ENCODE measurements at places on chromosomes 2 and 18.

DNA sequence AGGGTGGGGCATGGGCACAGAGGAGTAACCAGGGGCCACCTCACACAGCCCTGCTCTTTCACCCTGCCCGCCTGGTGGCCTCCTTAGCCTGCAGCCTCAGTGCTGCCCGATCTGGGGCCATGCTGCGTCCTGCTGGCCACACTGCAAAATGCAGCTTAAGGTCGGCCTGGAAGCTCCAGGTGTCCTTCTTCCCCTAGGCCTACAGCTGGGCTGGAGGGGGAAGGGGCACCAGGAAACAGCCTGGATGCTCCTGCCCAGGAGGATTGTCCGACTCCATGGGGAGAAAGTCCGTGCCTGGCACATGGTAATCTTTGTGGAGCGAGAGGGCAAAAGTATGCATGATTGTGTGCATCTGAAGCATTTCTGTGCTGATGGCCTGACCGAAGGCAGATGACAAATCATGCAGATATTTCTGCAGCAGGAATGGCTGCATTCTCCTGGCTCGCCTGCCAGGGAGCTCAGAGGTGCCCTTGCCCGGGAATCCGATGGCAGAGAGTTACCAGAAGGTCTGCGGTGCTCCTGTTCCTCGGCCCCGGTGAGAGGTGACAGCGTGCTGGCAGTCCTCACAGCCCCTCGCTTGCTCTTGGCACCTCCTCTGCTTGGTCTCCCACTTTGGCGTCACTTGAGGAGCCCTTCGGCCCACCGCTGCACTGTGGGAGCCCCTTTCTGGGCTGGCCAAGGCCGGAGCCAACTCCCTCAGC lies 12.8 kb upstream of the ALPP start:
- DNase-seq = no peak

- DNase-seq = peak; percentile 73
Observed at GRCh38 chr2:239143858-239144712, 256.7 kb downstream of the HDAC4 start.

- DNase-seq = no peak
Observed at GRCh38 chr2:30990671-30991070, 147.6 kb downstream of the GALNT14 start.

DNA sequence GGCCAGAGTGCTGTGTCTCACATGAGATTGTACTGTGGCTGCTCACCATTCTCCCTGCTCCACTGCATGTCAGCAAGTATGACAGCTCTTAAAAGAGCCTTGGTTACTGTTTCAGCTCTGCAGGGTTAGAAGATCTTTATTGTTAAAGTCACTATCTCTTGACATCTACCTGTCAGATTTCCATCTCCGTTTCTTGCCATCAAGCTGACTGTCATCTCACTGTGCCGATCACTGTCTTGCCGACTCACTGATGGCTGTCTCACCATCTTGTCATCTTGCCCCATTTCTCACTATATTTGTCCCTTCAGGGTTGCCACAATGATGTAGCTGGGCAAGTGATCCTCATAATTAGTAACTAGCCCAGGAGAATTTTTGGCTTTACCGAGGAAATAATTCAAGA lies 800.9 kb upstream of the CDH7 start:
- no peak for DNase-seq

GRCh38 chr2:207083361-207084110 lies 82.2 kb downstream of the KLF7 start:
- no peak for DNase-seq

DNA sequence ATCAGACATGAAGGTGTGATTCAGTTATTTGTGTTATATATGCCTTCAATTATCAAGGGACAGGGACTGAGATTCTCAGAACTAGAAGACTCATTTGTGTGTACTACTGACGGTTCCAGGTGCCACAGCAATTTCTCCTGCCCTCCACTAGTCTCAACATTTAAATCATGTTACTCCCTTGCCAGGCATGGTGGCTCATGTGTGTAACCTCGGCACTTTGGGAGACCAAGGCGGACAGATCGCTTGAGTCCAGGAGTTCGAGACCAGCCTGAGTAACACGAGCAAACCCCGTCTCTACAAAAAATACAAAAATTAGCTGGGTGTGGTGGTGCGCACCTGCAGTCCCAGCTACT lies 1.1 kb downstream of the CNDP2 start:
- no peak for DNase-seq

DNA sequence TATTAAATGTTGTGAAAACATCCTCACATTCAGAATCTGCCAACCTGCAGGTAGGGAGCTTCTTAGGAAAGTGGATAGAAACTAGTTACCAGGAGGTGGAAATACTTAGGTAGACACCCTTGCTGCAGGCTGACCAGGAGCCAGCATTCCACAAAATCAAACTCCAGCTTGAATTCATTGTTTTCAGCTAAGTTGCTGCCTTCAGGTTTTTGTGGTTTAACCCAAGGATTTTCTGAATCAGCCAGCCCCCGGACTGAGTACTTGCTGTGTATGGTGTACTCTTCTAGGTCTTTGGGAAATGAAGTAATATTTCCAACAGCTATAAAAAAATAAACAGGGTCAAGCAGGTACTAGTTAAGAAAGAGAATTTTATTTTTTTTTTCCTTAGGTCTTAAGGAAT lies 192.1 kb upstream of the CHST9 start:
- DNase-seq = no peak

DNA sequence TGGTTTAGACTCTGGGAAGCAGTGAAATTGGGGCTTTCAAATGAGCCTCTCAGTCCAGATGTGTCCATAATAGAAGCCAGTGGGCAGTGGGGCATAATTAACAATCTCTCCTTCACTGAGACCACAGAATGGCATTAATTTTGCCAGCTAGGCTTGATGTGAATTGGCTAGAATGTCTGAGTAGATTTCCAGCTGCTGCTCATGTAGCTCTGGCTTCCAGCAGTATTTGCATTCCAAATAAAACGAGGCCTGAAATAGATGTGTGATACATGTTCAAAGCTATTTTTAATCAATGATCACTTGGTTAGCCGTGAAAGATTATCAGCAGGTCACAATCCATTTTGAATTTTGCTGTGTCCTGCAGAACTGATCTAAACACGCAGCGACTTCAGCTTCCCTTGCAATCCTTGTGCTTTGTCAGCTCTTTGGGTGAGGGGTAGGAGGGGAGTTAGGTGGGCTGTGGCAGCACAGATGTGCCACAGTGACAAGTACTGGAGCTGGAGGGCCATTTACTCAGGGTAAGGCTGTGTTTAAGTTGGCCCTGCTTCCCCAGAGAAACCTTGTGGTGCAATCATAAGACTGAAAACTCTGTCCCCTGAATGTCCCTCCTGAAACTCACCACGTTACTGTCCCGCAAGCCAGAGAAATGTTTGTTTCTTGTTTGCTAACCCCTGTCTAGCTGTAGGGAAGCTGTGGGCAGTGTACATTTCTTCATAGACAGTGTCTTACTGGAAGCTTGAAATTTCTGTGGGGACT lies 56.9 kb upstream of the TMEM178A start:
- DNase-seq = no peak

DNA sequence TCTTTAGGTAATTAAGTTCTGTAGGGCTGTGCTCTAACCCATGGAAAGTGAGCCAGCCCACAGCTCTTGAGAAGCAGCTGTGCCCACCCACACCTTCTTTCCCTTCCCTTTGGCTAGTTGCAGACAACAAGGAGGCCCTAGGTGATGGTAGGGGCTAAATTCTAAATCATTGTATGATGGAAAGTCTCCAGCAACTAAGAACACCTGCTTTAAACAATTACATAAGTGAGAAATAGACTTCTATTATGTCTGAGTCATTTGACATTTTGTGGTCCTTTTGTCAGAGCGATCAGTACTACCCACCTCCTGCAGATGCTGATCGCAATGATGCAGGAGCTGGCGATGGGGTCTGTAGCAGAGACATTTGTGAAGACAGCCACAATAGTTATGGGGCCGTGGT lies 79.6 kb downstream of the TEX51 start:
- DNase-seq = no peak

DNA sequence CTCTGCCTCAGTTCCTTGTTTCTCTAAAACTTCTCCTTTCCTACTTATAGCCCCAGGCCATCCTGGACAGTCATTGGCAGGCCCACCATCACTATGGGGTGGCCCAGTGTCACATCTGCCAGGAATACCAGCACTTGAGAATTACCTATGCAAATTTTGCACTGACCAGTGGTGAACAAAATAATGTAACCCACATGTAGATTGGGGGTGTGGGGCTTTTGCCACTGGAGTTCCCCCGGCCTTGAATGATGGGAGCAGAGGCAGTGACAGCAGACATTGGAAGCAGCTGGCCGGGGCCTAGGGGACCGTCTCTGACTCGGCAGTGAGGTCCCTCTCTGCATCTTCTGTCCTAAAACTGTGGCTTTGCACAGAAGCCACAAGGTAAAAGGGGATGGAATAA lies 24.9 kb upstream of the DNMT3A start:
- DNase-seq = peak; percentile 56

- no peak for DNase-seq
Observed at GRCh38 chr18:74457043-74457724, at the start of gene DIPK1C. TSS of gene DIPK1C (minus strand) at chr18:74457308. CDS start at chr18:74457259, 49 bp downstream.

DNA sequence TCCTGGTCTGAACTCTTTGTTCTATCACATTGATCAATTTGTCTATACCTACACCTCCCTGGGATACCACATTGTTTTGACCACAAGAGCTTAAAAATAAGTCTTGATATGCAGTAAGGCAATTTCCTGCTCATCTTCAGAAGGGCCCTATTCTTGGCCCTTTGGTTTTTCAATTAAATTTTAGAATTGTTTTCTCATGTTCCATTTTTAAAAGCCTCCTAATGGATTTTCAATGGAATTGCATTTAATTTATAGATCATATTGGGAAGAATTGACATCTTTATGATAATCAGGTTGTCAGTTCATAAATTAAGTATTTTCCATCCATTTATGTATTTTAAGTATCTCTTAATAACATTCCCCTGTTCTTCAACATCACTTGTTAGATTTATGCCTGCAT lies 47.6 kb upstream of the EPAS1 start:
- no peak for DNase-seq

- DNase-seq = no peak
Observed at GRCh38 chr2:26305540-26305939, 40.4 kb upstream of the SELENOI start.

DNA sequence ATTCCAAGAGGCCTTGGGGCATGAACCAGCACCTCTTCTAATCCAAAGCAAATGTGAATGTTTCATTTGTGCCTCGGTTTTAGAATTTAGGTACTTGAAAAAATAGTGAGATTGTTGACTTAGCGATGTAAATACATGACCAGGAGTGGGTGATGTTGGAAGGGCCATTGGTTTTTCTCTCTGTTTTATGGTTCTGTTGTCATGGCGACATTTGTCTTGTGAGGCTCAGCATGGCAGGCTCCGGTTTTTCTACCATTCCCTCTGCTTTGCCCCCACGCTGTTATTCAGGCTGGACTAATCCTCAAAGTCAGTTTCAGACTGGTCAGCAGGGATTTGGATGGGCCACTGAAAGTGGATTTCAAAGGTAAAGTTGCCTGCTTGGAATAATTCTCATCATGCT lies 255.4 kb downstream of the ALPK2 start:
- DNase-seq = no peak
